ENCODE measurements at places on chromosomes 3 and 15.

DNA sequence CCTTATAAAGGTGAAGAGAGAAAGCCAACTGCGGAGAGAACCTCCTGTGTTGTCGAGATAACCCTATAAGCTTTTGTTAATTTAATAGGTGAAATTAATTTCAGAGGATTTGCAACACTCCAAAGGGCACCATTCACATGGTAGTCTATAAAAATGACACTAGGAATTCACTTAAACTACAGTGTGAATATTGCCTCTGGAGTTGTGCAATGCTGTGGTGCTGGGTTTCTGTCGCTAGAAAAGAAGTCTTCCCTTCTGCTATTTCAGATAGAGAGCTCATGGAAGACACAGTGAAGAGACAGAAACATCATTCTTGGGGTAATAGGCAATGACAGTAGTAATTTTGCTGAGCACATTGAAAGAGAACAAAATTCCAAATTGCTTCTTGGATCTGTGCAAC lies 28.8 kb upstream of the PROK2 start:
- DNase-seq: no peak

DNA sequence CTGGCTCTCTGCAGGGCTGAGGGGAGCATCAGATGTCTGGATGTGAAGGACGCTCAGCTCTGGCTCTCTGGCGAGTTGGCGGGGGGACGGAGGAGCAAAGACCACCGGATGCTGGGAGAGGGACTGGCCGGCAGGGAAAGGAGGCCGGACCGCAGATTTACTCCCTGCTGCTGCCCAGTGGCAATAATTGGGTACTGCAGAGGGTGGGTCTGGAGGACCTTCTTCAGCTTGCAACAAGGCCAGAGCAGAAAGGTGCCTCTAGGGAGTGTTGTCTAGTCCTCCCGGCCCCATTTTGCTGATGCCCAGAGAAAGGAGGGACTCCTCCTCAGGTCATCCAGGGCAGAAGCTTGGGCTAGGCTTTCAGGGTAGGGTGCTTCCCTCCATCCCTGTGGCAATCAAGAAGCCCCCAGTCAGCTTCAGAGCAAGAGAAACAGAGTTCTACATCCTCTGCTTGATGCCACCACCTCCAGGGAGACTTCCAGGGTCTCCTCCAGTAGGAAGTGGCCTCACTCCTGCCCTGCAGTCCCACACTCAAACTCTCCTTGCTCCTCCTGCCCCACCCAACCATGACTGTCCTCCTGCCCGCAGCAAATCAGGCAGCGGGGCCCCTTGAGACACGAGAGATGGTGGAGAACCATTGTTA lies 20.3 kb upstream of the CSPG4 start:
- no peak for DNase-seq

GRCh38 chr3:11535243-11535960 lies 108.3 kb downstream of the VGLL4 start:
- DNase-seq: no peak

GRCh38 chr15:63090887-63091286 lies 30.8 kb upstream of the LACTB start:
- DNase-seq: no peak

DNA sequence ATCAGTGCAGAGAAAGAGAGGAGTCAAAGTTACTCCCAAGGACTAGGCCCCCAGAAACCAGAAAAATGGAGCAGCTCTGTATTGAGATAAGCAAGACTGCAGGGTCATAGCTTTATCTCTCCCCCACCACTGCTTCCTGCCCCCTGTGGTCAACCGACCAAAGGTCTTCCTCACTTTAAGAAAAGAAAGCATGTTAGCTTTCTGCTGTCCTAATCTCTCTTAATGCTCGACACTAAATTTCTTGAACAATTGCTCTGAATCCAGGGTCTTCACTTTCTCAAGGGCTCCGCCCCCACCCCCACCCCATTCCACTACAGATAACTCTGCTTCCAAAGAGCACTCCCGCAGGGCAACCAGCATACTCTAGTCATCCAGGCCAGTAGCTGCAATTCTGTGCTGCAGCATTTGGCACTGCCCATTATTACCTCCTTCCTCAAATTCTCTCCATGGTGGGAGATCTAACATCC lies 31.9 kb downstream of the TNIK start:
- no peak for DNase-seq

All from stimulated activated CD8-positive, alpha-beta memory T cell treated with anti-CD3 and anti-CD28 coated beads, Interleukin-15, amount 100 ng/mL, for 4 hours (primary cell).